Smooth muscle cell of bladder (primary cell): ENCODE measurements at places on chromosomes 4 and X. TPM values are rescaled to one million over a fixed set of nuclear protein-coding genes. Genes with fewer than 3 reads are reported as not detected.

The UGT2A1 gene
- not detected in 2 replicates for total RNA-seq

The RBMX gene
- total RNA-seq = 94.0 and 121 TPM in 2 replicates

The ACSL4 gene
- 142 and 246 TPM in 2 replicates for total RNA-seq

The AFP gene
- 0.55 and 0.85 TPM in 2 replicates for total RNA-seq

The STARD8 gene
- total RNA-seq = 0.43 and 1.3 TPM in 2 replicates

The TKTL1 gene
- total RNA-seq = not detected in 2 replicates

The NPY1R gene
- under 0.01 and 0.14 TPM in 2 replicates for total RNA-seq

The ABCE1 gene
- total RNA-seq = 66.6 and 89.2 TPM in 2 replicates

The TMEM154 gene
- total RNA-seq = 1.3 and 2.3 TPM in 2 replicates

The FGFRL1 gene
- 12.2 and 19.7 TPM in 2 replicates for total RNA-seq

The HTR2C gene
- total RNA-seq = under 0.01 TPM in 2 replicates

The CDKL2 gene
- total RNA-seq = 0.14 and 0.55 TPM in 2 replicates

The GCNA gene
- total RNA-seq = 1.5 and 2.0 TPM in 2 replicates

The PWWP3B gene
- total RNA-seq = 0.74 TPM in 1 of 2 replicates, not detected in the other

The SH3RF1 gene
- total RNA-seq = 12.7 and 16.3 TPM in 2 replicates

The RIPPLY1 gene
- 0.14 TPM in 1 of 2 replicates, not detected in the other for total RNA-seq

The SRPX gene
- total RNA-seq = 33.8 and 34.8 TPM in 2 replicates

The KIF4A gene
- total RNA-seq = 1.6 and 1.8 TPM in 2 replicates

The TRIM2 gene
- 72.0 and 93.4 TPM in 2 replicates for total RNA-seq

The EIF2S3 gene
- 268 and 326 TPM in 2 replicates for total RNA-seq

The LAGE3 gene
- total RNA-seq = 13.7 and 18.5 TPM in 2 replicates

The CLGN gene
- total RNA-seq = 5.8 and 7.5 TPM in 2 replicates

The PNMA6A gene
- total RNA-seq = 1.6 and 3.2 TPM in 2 replicates
